Activated T-helper 1 cell treated with anti-CD3 and anti-CD28 coated beads, Interleukin-12 subunit alpha, Interleukin-12 subunit beta, Interleukin-2, Interleukin-4 antibody, amounts not matched to agents 30 ng/mL and 10 ng/mL and 1 ng/mL, durations not matched to agents 14 hours and 24 hours and 36 hours (primary cell): ENCODE measurements at places on chromosomes 16 and 17. TPM values are rescaled to one million over a fixed set of nuclear protein-coding genes. Genes with fewer than 3 reads are reported as not detected.
A peak's percentile ranks its signal among the peaks of the same experiment; 100 is the strongest.

Gene PRR15L
- total RNA-seq, result not detected in 2 replicates

Gene SEPTIN12
- not detected in 2 replicates for total RNA-seq

Gene GP1BA
- total RNA-seq, result not detected in 2 replicates

DNA sequence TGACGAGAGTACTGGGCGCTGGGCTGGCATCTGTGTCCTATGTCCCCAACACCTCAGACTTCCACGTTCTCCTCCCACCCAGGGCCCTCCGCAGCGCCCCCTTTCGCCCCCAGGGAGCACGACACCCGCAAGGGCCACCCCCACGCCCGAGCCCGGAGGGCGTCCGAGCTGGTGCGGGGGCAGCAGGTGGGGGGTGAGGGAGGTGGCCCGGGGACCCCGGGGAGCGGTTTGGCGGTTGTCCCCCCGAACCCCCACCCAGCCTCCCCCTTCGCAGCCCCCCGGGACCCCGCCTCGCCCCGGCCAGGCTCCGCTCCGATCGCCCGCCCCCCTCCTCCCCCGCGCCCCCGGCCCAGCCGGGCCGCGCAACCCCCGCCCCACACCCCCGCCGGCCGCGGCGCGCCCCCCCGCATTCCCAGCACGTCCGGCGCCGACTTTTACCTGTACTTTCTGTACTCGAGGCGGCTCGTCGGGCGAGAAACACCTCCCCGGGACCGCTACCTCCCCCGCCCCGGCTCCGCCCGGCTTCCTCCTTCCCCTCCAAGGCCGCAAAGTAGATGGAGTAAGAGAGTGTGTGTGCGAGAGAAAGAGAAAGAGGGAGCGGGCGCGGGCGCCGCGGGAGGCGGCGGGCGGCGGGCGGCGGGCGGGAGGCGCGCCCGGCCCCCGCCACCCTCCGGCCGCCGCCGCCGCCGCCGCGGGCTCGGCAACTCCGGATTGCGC lies 901 bp downstream of the CDYL2 start:
- peaks cover 20% of the 10 kb centered on the region for H3K36me3 ChIP-seq
- H3K4me3 ChIP-seq, result peak overlapping the region; percentile 89
- peak; percentile 56 for DNase-seq
- peaks cover 57% of the 10 kb centered on the region for H3K4me1 ChIP-seq
- H3K27me3 ChIP-seq, result no peaks in the 10 kb centered on the region

DNA sequence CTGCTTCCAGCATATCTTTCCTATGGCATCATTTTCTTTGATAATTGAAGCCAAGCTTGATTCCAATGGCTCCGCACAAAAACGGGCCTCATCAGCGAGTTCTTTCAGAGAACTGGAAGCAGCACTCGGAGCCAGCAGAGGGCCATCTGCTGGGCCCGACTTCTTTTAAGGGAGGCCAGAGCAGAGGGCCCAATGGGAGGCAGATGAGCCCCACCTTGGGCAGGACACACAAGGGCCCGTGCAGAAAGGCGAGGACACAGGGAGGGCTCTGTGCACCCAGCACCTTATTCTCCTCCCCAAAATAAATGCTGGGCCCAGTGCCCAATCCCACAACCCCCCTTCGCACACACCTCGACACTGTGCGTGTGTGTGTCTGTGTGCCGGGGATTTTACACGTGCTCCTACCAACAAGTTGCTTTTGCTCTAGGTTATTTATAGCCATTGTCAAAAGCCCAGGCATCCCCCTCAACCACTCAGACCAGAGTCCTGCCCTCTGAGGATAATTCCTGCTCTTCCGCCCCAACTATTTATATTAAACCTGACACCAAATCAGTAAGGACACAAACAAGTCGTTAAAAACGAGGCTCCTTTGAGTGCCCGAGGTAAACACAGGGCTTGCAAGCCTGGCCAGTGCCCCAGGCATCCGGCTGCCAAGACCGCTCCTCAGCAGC lies 6.8 kb downstream of the AXIN2 start:
- DNase-seq, result no peak
- H3K27me3 ChIP-seq, result peaks cover 20% of the 10 kb centered on the region
- peaks cover 9% of the 10 kb centered on the region for H3K36me3 ChIP-seq
- H3K4me3 ChIP-seq, result no peak overlapping the region

GRCh38 chr17:72104863-72105234 lies 16.0 kb upstream of the SOX9 start:
- H3K27me3 ChIP-seq, result no peaks in the 10 kb centered on the region
- H3K27ac ChIP-seq, result no peak overlapping the region
- no peak overlapping the region for H3K4me3 ChIP-seq

- DNase-seq, result no peak
- H3K4me1 ChIP-seq, result peaks cover 7% of the 10 kb centered on the region
- H3K27ac ChIP-seq, result no peak overlapping the region
These were observed 1.1 kb downstream of the CSF3 start for GRCh38 chr17:40015998-40016985.

- DNase-seq, result peak; percentile 87
- peak overlapping the region; percentile 98 for H3K27ac ChIP-seq
- H3K4me3 ChIP-seq, result peak overlapping the region; percentile 89
- H3K4me1 ChIP-seq, result peaks cover 79% of the 10 kb centered on the region
- H3K36me3 ChIP-seq, result peaks cover 4% of the 10 kb centered on the region
- no peaks in the 10 kb centered on the region for H3K27me3 ChIP-seq
These were observed 20.1 kb downstream of the CD7 start for GRCh38 chr17:82297280-82297713.

DNA sequence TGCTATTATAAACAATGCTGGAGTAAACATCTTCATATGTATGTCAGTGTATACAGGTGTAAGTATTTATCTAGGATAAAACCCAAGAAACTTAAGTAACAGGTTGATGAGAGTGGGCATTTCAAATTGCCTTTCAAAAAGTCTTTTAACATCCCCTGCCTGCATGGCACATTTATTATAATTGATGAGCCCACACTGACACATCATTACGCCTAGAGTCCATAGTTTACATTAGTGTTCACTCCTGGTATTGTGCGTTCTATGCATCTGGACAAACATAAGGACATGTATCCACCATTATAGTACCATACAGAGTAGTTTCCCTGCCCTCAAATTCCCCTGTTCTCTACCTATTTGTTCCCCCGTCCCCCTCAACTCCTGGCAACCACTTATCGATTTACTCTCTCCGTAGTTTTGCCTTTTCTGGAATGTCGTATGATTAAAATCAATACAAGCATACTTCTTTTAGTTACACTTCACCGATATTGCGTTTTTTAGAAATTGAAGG lies 53.7 kb downstream of the NACA2 start:
- H3K27ac ChIP-seq, result no peak overlapping the region
- no peaks in the 10 kb centered on the region for H3K4me1 ChIP-seq
- no peak for DNase-seq

DNA sequence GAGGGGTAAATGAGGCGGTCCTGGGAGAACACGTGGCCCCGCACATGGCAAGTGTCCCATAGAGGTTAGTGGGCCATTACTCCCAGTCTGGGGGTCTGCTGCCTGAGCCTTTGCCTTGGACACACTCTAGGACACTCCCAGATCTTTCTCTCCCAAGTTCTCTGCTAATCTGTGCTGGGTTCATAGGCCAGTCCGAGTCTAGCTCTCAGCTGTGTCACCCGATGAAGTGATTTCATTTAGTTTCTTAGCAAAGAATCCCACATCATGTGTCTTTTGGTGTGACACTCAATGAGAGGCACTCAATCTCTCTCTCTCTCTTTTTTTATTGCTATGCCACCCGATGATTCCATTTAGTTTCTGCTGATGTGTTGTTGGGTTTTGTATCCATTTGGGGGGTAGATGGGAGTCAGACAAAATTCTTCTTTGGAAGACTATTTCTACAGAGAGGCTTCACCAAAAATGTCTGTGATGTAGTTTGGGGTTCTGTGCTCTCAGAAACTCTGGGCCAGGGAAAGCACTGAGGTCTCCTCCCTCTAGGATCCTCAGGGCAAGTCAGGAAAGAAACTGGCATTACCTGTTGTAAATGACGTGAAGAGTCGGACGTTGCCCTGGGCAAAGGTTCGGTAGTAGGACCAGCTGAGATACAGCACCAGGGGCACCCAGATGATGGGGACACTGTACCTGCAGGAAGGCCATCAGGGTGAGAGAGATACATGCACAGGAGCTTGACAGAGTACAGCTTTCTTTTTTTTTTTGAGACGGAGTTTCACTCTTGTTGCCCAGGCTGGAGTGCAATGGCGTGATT lies 25.2 kb upstream of the MLKL start:
- no peaks in the 10 kb centered on the region for H3K27me3 ChIP-seq
- DNase-seq, result no peak
- peaks cover 2% of the 10 kb centered on the region for H3K36me3 ChIP-seq
- H3K27ac ChIP-seq, result no peak overlapping the region
